ENCODE measurements at places on chromosomes 6 and 20.

- no peak for DNase-seq
Measured at GRCh38 chr6:24979176-24979575, 43.4 kb upstream of the RIPOR2 start.

DNA sequence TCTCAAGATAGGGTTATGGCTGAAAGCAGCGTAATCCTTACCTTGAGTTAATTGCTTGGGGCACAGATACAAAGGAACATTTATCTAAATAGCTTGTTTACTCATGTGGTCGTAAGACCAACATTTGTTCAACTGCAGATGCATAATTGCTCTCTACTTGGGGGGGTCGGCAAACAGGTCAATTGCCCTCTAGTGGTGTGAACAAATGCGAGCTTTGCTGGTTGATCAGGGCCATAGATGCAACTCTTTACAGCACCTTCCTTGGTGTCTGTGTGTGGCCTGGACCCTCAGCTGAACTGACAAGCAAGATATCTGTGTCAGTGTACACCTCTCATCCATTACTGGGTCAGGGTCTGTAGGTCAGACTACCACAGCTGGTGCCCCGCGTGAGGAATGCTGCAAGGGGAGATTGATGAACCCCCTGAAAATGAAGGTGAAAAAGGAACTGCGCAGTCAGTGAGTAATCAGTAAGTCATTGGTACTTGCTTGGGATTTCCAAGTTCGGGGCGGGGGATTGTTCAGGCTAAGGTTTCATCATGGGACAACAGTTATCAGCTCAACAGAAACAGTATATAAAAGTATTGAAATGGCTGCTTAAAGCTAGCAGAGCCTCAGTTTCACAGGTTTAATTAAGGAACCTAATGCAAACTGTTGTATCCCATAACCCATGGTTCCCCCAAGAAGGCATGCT, 24.0 kb downstream of the HLA-DPA1 start:
- no peak for DNase-seq

DNA sequence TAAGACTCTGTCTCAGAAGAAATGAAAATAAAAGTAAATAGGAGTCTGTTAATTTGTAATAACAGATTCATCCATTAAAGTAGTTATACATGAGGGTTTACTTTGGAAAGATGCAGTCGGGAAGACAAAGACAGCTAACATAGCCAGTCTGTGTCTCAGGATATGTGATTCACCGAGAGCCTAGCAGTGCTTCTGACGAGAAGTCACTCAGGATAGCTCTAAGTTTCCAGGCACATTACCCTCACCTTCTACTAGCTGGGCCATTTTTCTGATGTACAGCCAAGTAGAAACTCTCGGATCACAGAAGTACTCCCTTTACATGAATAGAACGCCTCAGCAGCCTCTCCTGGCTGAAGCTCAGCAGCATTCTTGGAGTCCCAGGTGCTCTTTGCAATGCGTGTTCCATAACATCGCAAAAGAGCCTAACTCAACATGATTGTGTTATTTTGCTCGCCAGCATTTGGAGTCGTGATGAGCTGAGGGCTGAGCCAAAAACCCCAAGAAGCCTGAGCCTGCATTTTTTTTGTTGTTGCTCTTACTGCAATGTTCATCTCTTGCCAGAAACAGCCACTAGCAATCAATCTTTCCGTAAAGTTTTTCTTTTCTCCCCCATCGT, 22.4 kb upstream of the TASP1 start:
- DNase-seq, result no peak

DNA sequence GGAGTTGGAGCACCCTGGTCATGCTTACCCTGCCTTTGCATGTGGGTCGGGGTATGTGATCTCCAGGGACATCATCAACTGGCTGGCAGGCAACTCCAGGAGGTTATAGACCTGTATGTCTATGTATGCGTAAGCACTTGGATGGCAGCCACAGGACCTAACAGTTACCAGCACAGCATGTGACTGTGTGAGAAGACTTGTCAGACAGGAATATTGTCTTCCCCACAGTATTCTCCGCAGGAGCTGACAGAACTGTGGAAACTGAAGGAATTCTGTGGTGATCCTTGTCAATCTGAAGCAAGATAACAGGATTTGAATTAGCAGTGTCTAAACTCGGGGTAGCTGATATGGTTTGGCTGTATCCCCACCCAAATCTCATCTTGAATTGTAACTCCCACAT, 59.2 kb downstream of the TMEM244 start:
- no peak for DNase-seq

DNA sequence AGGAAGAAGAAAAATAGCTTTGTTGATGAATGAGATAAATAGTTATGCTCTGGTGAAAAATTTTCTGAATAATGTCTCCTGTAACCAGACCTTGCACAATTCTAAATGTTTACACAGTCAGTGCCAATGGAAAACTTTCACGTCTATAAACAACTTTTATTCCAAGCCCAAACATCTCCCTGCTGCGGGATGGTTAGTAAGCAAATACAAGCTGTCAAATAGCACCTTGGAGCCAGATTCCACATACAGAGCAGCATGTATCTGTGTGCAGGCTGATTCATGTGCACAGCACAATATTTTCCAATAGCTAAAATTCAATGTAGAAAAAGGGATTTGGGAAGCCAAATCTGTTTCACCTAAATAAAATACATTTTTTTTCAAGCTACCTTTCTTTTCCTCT, 813.3 kb downstream of the HACE1 start:
- DNase-seq, result no peak

GRCh38 chr6:106702046-106702445, 72.7 kb downstream of the QRSL1 start:
- DNase-seq, result no peak

DNA sequence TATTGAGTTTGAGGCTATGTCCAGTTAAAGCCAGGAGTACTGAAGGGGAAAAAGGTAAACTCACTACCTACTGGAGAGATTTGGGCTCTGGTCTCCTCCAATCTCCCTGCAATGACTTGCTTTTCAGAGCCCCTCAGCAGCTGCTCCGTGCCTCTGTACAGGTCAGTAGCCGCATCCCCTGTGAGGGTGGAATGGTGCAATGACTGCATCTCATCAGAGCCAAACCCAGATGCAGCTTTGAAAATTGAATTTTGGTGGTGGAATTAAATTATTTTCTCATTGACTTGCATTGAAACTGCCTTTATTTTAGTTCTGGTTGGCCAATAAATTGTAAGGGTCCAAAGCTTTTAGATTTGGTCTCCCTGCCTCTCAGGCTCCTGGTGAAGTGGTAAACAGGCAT, 166.7 kb downstream of the DLL1 start:
- no peak for DNase-seq

GRCh38 chr20:61683721-61684120, 382.0 kb downstream of the TAF4 start:
- DNase-seq, result no peak

DNA sequence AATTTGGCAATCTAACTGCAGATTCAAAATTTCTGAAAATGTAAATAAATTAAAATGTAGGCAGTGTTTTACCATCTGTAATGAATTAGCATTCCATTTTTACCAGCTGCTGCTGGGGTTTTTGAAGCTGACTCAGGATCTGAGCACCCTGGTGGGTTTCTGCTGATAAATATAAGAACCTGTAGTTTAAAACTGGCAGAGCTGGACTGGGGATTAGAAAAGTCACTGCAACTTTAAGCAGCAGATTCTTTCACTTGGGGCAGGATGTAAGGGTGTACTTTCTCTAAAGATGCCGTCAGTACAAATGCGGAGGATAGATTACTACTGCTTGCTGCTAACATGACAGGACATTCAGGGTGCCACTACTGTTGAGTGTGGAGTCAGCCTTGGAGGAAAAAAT, 341.8 kb downstream of the CDKAL1 start:
- no peak for DNase-seq

- DNase-seq, result no peak
Measured at GRCh38 chr20:18995455-18995854, 181.9 kb downstream of the SCP2D1 start.

DNA sequence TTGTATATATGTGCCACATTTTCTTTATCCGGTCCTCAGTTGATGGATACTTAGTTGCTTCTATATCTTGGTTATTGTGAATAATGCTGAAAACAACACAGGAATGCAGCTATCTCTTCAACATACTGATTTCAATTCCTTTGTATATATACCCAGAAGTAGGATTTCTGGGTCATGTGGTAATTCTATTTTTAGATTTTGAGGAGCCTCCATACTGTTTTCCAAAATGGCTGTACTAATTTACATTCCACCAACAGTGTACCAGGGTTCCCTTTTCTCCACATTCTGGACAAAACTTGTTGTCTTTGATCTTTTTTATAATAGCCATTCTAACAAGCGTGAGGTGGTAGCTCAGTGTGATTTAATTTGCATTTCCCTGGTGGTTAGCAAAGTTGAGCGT, 1.6 kb downstream of the SIRT5 start:
- no peak for DNase-seq

DNA sequence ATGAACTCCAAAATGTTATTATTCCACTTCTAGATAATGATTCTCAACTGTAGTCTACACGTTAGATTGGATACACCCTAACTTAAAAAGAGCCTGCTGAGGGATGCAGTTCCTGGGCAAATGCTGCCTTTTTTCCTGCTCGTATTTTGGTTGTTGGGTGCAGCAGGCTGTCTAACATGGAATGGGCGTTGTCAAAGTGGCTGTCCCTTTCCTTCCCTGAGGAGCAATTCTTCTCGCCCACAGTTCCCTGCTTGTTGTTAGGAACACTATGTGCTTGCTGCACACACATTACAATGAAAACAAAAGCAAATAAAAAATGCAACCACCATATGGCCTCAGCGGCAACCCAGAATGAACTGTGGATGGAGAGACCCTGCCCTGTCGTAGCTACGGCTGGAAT, 1.7 kb upstream of the ADGRF5 start:
- no peak for DNase-seq

- no peak for DNase-seq
Measured at GRCh38 chr6:134047673-134048072, 4.8 kb downstream of the SLC2A12 start.

GRCh38 chr6:114419175-114419574, 76.4 kb upstream of the HS3ST5 start:
- DNase-seq, result no peak

DNA sequence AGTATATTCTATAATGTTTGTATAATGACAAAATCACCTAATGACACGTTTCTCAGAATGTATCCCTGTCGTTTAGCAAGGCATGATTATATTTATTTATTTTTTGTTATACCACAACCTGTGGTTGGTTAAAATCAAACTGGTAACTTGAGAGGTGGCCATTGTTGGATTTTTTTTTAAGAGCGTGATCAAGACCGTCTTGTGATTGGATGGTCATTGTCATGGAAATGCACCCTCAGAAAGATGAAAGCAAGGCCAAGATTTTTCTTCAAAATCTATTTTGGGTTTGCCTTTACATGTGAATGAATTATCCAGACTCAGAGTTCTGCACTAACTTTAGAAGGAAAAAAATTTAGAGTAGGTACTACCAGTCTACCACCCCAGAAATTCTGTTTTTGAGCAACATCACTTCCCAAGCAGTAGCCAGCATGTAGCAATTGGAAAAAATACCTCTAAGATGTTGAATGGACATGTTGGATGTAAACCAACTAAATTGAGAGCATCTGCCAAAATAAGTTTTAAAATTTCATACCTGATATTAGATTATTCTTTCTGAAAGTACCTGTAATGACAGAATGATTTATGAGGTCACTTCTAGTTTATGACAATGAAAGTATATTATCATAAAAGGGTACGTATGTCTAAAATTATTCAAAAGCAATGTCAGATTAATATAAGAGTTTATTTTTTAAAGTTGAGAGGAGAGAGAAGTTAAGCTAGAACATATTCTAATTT, 50.8 kb downstream of the NCOA7 start:
- DNase-seq, result no peak

DNA sequence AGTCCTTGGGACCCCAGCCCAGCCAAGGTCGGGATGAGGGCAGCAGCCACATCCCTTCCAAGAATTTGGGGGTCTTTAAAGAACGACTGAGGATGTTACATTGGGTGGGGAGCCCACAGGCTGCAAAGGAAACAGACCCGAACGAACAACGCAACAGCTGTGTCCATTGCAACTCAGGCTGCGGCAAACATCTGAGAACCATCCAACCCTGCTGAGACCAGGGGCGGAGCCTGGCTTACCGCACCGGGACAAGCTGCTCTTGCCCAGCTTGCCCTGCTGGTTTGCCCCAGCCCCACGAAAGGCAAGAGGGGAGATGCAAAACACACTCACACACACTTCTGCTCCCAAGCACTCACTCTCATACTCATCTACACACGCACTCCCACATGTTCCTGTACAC, 21.5 kb upstream of the TAF4 start:
- no peak for DNase-seq

- no peak for DNase-seq
Measured at GRCh38 chr6:98920904-98921431, 26.8 kb downstream of the FBXL4 start.

DNA sequence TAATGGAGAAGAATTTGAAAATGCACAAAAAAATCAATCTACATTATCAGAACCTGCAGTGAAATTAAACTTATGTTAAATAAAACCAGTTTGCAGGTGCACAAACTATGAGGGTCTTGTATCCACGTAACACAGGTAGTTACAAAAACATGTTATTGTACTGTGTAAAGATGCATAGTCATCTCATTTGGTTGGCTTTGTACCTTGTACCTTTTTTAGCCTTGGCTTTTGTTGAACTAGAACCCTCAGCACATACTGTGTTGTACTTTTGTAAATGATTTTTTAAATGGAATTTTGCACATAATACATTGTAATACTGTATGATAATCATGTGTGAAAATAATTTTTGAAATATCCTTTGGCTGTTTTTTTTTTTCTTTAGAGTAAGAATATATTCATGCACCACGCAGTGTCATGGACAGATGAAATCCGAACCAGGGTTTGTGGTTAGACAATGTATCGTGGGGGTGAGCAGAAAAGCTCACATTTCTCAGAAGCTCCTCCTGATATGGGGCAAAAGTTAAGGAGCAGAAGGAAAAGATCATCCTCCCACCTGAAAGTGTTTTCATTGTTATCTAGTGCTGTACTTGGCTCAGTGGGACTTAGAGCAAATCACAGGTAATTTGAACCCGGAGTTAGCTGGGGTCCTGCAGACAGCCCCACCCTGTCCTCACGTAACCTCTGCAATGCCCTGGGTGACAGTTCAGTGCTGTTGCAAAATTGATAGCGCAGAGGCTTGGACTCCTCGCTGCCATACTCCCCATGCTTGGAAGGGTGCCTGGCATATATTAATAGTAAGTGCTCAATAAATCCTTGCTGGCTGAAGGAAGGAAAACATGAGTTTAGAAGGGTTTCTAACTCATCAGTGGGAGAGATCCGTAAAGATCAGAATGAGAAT, 14.8 kb upstream of the NAA20 start:
- no peak for DNase-seq
